ENCODE measurements at places on chromosomes 5 and 9.
A peak's percentile ranks its signal among the peaks of the same experiment; 100 is the strongest.

DNA sequence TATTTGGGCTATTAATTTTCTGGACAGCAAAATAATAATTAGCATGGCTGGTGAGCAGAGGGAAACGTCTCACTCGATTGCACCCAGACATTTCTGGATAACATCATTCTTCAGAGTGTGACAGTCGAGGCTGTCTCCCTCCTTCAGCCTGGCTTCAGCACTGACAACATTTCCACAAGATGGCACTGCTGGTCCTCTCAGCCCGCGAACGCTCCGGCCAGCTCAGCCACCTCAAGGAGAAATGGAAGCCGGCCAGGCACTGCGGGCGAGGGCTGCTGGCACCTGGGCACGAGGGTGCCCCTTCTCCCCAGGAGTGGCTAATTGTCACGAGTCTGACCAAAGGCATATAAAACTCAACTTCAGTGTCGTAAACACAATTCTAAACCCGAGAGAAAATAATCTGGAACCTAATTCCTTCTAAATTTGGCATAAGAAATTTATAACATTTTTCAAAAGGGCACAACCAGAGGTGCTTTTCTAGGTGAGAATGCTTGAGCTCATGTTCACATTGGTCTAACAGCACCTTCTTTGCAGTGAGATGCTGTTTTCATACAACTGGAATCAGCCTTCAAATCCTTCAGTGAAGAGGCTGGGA is 65.9 kb downstream of the DAP start:
- DNase-seq = peak; percentile 69

DNA sequence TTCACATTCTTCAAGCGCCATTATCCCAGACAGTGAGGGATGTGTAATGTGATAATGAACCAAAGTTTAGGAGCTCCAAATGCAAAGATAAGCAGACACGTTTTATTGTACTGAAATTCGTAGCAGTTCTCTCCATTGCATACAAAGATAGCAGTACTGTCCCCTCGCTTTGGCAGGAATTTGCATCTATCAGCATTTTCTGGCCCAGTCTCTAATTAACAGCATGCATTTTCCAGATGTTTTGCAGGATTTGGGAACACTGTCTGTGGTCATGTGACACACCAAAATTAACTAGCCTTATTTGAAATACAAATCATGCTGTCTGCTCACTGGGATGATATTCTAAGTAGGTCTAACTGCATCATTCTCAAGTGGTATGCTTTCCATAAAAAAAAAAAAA is 235.9 kb upstream of the TRPM3 start:
- DNase-seq = no peak

DNA sequence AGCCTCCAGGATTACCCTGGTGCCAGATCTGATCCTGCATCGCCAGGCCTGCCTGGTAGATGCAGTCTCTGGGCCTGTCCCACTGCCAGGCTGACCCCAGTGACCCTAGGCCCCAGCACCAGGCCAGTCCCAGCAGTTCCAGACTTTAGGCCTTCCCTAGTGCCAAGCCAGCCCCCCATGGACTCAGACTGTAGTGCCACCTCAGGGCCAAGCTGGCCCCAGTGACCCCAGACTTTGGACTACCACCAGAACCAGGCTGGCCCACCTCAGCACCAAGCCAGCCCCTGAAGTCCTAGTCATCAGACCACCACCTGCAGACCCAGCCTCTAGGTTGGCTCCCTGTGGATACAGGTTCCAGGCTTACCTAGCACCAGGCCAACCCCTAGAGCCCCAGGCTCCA is 142.5 kb downstream of the PJA2 start:
- no peak for DNase-seq

DNA sequence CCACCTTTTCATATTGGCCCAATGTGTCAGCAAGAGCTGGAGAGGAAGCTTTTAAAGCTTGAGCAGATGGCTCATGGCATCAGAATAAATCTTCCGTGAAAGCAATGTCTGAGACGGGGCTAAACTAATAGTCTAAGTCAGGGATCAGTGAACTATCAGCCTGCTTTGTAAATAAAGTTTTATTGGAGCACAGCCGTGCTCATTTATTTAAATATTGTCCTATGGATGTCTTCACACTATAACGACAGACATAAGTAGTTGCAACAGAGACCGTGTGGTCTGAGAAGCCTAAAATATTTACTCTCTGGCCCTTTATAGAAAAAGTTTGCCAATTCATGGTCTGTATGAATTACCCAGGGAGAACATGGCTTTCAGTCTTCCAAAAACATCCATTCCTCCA is 85.6 kb upstream of the SLC44A1 start:
- DNase-seq = no peak

GRCh38 chr5:149731332-149731616 is 1.2 kb downstream of the PPARGC1B start:
- DNase-seq = no peak

GRCh38 chr5:116482394-116482793 is 92.2 kb downstream of the SEMA6A start:
- no peak for DNase-seq

GRCh38 chr5:125149527-125149926 is 403.1 kb upstream of the ZNF608 start:
- DNase-seq = no peak

DNA sequence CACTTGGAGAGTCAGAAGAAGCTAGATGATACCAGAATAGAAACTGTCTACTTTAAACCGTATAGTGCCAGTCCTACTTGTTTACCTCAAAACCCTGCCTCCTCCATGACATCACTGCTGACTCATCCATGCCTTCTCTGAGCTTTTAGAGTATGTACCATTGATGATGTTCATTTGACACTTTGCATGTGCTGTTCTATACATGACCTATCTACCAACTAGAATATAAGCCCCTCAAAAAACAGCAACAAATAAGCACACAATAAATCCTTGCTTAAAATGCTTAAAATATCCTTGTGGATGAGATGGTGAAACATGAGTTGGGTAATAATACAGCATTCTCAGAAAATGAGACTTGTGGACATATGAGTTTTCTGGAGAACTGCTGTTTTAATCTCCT is 2.6 kb downstream of the CTNNAL1 start:
- no peak for DNase-seq

- no peak for DNase-seq
Measured at GRCh38 chr5:55108661-55109060, 6.2 kb downstream of the GZMA start.

DNA sequence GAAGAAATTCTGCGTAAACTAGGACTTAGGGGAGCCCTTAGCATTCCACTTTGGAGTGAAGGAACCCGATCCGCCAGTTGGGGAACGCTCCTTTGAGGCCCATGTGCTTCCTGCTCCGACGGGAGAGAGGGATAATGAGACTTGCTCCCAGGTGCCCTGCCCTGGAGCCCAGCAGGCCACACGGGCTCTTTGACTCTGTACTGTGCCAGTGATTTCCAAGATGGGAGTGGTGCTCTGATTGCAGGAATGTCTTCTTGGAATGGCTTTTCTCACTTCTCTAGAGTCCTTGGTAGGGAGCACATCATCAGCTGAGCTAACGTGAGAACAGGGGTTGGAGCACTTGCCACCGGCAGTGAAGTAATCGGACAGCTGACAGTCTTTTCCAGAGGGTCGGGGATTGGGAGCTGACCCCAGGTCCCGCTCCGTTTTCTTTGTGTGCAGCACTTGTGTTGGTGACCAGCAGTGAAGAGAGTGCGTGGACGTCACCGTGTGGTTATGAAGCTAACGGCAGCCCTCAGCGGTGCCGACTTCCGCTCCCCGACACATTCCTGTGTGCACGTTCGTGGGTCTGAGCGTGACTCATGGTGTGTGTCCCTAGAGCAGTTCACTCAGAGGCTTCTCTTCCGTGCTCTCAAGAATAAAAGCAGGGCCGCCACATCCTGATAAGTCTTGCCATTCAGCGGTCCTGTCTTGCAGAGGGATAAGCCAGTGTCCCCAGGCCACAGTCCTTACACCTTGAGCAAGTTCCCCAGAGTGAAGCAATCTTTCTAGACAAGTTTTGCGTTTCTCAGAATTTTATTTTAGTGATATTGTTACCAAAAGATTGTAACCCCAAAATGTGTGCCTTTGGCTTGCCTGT is 25.6 kb downstream of the ABL1 start:
- DNase-seq = no peak

GRCh38 chr5:107474716-107475489 is 195.8 kb downstream of the EFNA5 start:
- no peak for DNase-seq

GRCh38 chr9:124510650-124511425 is 3.6 kb upstream of the NR5A1 start:
- no peak for DNase-seq

DNA sequence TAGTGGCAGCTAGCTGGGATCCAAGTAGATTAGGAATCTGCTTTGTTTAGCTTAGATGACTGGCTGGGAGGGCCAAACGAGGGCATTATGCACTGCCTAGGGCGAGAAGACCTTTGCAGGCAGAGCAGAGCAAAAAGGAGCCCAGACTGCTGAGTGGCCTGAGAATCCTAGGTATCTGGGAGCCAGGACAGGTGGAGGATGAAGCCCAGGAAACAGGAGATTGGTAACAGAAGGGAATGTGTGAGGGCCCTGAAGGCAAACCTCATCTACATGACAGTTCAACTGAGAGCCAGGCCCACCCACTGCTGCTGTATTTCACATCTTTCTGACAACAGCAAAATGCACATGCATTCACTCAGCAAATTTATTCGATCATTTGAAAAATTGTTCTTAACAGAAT is 192.3 kb downstream of the DTWD2 start:
- no peak for DNase-seq

- DNase-seq = no peak
Measured at GRCh38 chr9:20139763-20140290, 351.0 kb upstream of the SLC24A2 start.

DNA sequence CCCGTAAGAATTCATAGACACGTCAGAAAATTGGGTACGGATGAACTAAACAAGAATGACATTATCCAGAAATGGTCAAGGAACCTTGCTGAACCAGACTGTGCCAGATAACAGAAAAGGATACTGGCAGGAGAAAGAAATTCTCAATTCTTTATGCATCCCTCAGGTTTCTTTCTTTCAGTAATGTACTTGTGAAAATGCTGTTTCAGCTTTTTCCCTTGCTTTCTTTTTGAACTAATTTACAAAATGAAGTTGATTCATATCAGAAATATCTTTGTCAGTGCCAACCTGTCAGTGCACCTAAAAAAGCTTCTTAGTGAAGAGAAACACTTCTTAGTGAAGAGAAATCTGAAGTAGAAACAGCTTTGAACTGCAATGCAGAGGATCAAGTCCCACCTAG is 643.6 kb upstream of the RORB start:
- no peak for DNase-seq

DNA sequence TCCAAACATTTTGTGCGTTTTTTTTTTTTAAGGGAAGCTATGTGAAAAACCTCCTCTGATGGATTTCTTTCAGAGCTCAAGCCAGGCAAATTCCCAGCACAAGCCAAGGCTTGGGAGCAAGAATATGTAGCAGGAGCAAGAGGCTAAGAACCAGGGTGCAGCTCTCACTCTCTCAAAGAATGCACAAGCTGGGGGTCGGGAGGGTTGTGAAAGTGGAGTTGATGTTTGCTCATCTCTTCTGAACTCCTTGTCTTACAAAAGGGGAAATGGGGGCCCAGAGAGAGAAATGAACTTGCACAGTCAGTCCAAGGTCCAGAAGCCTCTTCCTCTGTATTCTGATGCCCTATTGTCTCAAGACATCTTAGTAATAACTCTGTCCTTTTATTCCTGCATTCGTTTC is 7.7 kb upstream of the TRAF1 start:
- no peak for DNase-seq

- DNase-seq = no peak
Measured at GRCh38 chr5:134600600-134600999, 32.0 kb downstream of the SAR1B start.

DNA sequence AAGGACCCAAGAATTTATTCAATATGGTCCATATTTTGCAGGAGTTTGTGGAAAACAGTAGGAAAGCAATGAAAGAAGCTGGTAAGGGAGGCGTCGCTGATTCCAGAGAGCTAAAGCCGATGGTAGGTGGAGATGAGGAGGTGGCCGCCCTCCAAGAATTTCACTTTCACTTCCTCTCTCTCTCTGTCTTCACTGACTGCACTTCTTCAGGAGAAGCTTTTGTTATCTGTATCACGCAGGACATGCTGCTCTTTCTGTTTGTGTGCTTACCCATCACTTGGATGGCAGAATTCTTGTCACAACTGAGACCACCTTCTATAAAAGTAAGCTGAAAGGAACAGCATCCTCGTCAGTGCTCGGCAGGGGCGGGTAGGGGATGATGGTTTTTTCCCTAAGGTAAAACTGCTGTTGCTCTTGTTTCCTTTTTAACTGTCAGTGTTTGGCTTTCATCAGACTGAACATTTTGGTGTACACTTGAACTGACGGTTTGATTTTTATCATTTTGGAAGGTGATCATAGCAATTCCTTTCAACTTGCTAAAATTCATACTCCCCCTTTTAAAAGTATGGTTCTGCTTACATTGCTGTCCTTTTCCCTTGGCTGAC is 62.4 kb upstream of the FSD1L start:
- DNase-seq = no peak

GRCh38 chr9:111099199-111100008 is 61.1 kb upstream of the LPAR1 start:
- no peak for DNase-seq

- DNase-seq = no peak
Measured at GRCh38 chr9:95409650-95410426, 92.3 kb upstream of the FANCC start.

- no peak for DNase-seq
Measured at GRCh38 chr9:254516-254915, 39.9 kb downstream of the DOCK8 start.

DNA sequence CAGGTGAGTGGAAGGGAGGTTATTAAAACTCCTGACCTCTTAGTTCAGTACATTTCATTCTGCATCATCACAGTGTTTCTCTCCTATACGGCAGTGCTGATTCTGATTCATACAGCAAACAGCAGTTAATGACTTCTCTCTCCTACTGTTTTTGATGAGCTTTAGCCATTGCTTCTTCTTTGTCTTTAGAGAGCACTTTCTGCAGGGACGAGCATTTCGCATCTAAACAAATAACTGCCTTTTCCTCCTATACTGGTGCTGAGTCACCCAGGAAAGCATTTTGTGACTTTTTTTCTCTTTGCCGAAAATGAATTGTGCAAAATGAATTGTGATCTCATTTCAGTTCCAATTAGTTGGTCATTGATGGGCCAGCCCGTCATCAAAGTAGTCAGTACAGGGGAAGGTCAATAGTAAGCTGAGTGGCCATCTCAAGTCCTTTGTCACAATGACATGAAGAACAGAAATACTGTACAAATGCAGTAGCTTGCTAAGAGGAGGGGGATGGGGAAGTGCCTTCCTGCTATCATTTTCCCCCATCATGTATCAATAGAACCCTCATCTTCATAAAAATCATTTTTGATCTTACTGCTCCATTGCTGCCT is 98.5 kb downstream of the INSYN2B start:
- no peak for DNase-seq

DNA sequence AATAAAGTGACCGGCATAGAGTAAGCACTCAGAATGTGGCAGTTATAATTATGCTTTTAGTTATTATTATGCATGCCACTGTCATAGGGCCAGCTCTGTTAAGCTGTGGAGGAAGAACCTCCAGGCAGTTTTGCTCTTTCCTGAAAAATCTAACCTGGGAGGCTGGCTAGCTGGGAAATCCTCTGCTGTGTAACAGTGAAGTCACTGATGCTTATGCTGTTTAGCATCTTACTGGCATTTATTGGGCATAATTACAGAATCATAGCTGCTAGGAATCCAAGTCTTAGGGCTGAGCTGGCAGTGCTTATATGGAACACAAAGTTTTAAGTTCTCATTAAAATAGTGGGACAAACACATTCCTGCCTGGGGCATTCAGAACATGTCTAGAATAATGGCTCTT is 5.5 kb upstream of the GSN start:
- DNase-seq = no peak

- DNase-seq = no peak
Measured at GRCh38 chr5:126636956-126637355, 36.2 kb downstream of the PHAX start.

- DNase-seq = no peak
Measured at GRCh38 chr5:15808577-15808976, 308.6 kb downstream of the FBXL7 start.

All from nephron progenitor cell (in vitro differentiated cells).